ENCODE measurements at places on chromosomes 3 and 15.

GRCh38 chr3:69409831-69410230 is 23.9 kb upstream of the FRMD4B start:
- DNase-seq = no peak

GRCh38 chr3:64691051-64691450 is 3.3 kb upstream of the ADAMTS9 start:
- no peak for DNase-seq

DNA sequence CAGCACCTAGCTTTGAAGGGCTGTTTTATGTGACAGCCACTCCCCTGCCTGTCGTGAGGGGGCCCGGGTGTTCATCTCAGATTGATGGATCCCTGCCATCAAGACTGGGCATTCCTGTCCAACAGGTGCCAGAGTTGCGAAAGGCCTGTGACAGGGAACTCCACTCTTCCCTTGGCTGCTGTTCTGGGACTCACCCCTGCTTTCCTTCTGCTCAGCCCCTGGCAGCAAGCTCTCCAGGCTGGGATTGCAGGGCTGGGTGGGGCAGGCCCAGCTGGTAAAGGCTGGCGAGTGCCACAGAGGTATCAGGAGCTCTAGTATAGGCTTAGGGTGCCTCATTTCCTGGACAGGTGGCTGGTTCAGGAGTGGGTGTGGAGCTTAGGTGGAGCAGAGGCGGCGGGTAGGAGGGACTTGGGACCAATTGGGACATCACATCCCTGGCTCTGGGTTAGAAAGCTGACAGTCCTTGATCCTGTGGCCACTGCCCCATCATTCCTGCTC is at the start of gene PLA2G4B:
PLA2G4B (plus strand) TSS at position 448 of the 498 bp plus-strand sequence. CDS start 67 bp downstream, outside the sequence.
- no peak for DNase-seq

DNA sequence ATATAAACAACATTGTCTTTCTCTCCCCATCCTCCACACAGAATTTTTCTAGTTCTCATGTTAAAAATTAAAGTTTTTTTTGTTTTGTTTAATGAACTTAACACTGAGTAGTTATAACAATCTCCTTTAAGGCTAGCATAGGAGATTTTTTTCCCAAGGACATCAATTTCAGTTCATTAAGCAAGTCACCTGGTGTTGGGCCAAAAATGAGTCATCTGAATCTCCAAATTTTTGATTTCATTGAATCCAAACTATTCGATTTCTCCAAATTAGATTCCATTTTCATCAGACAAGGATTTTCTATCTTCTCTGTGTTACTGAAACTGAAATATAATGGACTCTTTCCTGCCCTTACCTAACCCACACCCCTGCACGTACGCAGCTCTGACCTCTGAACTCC is 631.4 kb upstream of the MDFIC2 start:
- no peak for DNase-seq

GRCh38 chr3:37139567-37140052 is 34.8 kb downstream of the LRRFIP2 start:
- no peak for DNase-seq

DNA sequence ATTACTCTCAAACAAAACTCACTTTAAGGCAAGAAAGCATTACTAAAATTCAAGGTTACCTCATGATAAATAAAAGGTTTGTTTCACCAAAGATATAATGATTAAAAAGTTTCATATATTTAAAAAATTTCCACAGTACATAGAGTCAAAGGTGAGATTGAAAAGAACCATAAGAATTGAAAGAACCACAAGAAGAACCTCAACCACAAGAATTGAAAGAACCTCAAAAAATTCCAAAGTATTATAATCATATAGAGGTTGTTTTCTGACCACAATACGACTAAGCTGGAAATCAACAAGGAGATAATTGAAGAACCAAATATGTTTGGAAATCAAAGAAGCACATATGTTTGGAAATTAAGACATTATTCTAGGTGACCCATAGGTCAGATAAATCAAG is 52.7 kb downstream of the SLC25A36 start:
- no peak for DNase-seq

DNA sequence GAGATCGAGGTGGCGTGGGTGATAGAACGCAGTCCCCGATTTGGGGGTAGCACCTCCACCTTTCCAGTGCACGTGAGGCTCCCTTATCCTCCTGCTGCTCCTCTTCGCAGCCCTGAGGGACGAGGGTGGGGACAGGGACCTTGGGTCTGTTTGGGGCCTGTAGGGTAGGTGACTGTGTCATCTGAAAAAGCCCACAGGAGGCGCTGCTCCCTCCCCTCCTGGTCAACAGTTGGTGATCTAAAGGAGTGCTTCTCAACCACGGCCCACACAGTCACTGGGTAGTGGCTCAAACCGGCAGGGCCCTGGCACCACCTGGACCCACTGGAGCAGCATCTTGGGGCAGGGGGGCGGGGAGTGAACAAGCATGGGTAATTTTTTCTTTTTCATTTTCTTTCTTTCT is 7.1 kb downstream of the LRRK1 start:
- no peak for DNase-seq

DNA sequence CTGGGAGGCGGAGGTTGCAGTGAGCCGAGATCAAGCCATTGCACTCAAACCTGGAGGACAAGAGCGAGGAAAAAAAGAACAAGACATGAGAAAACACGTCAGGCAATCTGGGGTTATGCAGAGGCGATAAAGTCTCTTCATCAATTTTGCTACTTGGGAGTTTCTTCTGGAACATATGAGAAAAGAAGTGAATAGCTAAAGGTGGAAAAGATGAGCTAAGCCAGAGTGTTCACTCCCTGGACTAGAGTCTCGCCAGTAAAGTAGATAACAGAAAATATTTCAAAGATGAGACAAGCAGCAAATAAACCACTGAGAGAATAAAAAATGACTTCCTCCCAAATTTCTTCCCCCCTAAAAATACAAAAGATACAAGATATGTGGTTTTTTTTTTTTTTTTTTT is 188.4 kb upstream of the HES1 start:
- no peak for DNase-seq

DNA sequence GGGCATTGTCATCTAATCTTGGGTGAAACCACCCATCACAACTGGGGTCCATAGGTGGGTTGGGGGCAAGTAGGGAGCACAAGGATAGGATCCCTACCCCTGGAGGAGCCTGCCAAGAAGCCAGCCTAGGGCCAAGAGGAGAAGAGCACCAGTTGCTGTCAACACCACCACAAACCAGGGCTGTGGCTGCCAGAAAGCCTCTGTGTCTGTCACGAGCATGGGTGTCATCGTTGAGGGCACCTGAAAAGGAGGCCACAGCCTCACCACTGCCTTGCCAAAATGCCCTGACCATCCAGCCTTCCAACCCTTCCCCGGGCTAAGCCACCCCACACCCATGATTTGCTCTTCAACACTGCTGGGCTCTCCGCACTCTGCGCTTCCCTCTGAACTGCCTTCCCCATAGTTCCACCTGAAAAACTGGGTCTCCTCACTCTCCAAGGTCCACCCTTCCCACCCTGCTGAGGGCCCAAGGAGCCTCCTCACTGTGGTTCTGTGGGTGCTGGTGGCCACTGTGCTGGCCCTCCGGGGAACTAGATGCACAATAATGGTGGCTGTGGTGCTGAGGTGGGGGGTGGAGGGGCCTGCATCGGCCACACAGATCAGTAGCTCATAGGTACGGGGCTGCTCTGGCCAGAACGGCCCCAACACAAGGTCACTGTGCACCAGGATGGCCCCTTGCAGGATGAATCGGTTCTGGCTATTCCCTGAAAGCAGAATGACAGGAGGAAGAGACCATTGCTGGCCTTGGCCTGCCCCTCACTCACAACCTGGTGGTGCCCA is 6.2 kb upstream of the IP6K1 start:
- no peak for DNase-seq

DNA sequence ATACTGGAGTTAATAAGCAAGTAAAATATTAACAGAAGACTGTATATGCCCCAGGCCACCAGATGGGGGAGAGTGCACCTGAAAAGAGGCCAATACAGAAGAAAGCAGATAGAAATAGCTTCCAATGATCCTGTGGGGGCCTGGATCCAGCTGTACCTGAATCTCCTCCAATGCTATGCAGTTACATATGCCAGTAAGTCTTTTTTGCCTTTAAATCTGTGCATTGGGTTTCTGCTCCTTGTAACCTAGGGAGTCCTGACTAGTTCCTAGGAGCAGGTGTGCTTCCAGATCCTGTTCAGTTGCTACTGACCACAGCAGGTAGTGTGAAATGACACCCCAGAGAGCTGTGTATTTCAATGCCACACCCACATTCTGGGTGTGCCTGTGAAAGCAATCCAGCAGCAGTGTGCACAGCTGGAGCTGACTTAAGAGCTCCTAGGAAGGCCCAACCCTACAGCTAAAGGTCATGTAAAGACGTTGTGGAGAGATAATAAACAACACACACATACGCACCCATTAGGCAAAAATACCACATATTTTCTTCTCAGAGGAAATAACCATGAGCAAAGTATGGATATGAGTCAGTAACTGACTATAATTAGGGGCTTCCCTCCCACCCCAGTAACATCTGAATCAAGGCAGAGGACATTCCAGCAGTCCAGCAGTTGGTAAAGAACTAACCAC is 62.2 kb upstream of the AKAP13 start:
- DNase-seq = no peak

DNA sequence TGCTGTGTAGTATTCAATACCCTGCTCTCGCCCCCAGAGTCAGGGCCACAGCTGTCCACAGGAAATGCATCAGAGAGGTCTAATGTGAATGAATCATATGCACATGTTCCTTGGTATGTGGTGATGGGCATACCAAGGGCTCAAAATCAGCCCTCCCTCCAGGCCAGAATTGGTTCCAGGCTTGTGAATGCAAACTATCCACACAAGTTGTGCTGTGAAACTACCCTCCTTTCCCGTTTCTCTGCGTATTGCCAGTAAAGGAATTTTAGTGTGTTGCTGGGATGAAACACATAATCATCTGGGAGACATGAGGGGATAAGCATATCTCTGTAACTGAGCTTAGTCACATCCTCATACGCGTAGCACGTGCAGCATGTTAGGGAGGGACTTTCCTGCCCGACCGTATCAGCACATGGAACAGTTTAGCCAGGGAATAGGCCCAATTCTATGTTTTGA is 9.2 kb upstream of the MME start:
- no peak for DNase-seq

DNA sequence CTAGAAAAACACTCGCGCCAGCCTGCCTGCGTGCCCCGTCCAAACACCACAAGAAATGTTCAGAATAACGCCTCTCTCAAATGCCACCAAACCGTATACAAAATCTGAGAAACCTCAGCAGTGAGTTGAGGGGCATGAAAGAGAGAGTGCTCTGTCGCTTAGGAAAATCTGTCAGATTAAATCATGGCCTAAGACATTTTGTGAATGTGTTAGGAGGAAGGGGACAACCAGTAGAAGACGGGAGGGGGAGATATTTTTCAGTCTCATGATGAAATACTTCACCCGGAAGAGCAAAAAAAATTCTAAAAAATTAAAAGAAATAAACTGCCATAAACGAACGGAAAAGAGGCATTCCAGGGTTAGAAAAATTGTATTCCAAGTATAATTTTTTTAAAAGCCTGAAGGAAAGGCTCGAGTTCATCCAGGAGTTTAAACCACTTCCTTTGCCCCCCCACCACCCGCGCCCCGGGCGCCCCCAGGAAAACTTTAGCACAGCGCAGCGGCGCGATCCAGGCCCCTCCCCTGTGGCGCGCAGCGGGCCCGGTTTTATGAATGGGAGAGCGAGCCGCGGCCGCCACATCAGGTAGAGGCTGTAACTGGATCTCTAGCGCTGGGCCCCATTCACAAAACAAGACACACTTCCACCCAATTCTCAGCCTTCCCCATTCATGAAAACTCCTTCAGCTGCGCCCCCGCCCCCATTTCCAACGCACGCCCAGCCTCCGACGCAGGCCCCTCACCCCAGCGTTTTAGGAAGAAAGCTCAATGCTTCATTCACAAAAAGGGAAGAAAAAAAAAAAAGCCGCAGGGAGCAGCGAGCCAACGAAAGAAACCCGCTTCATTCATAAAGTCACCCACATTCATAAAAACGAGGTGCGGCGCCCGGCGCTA is 1.4 kb downstream of the ETV5 start:
- peak; percentile 72 for DNase-seq

DNA sequence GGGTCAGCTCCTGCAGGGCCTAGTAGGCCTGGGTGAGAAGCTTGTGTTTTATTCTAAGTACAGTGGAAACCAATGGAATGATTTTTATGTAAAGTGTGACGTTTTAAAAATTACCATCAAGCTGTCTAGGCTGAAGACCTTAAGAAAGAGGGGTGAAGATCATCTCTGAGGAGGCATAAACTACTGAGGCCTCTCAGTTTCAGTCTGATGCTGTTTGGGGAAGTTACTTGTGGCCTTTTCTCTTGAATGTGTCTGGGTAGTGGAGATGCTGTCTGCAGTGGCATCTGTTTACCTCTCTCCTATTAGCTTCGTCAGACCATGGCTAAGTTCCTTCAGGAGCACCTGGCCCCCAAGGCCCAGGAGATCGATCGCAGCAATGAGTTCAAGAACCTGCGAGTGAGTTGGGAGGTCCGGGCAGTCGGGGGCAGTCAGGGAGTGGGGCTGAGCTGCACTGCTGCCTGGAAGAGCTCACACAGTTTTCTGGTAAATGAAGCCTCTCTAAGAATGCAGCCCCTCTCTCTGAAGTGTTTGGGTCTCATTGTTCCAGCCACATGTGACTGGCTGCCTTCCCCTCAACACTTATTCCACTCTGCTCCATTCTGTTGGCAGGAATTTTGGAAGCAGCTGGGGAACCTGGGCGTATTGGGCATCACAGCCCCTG is 1.9 kb downstream of the IVD start:
- DNase-seq = peak; percentile 36

DNA sequence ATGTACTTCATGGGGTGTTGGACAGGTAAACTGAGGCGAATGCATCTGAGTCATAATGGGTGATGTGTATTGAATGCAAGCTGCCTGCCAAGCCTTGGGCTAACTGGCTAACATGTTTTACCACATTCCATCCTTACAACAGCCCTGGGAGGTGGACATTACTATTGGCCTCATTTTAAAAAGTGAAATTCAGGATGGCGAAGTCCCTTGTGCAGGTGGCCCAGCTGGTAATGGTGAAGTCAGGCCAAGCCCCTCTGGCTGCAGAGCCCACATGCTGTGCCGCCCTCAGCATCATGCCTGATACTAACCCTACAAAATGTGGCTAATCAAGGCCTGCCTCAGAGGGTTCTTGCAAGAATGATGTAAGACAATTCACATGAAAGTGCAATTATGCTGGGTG is 60.0 kb upstream of the CHD2 start:
- no peak for DNase-seq

GRCh38 chr3:80535286-80535685 is 767.5 kb upstream of the ROBO1 start:
- DNase-seq = no peak

- DNase-seq = no peak
These were observed 171.7 kb downstream of the TLE3 start for GRCh38 chr15:69926006-69926405.

DNA sequence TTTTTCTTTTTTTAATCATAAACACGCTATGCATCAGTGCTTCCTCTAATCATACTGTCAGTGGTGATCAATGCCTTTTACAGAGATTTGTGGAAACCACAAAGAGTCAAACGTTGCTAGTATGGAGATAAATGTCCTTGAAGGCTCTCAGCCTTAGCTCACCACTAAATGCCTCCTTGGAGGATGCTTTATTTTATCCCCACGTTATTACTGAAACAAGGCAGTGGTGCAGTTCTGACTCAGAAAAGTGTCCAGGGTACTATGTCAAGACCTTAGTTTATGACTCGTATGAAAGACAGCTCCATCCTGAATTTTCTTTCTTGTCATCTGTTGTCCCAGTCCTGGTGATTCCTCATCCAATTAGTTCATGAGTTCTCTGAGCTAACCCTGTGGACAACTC is 1146.7 kb downstream of the IGSF11 start:
- no peak for DNase-seq

Data from pons (tissue), 1 donor.